ENCODE measurements at places on chromosomes 6 and 20.

GRCh38 chr6:3247255-3248146 is 11.2 kb upstream of the PSMG4 start:
- no peak for DNase-seq

- no peak for DNase-seq
Observed at GRCh38 chr6:47111685-47112084, 69.6 kb upstream of the ADGRF1 start.

- DNase-seq = no peak
Observed at GRCh38 chr20:25397096-25397495, 6.5 kb upstream of the ABHD12 start.

- no peak for DNase-seq
Observed at GRCh38 chr6:98287876-98288275, 546.5 kb upstream of the POU3F2 start.

- DNase-seq = no peak
Observed at GRCh38 chr6:107418118-107418517, 41.2 kb downstream of the PDSS2 start.

DNA sequence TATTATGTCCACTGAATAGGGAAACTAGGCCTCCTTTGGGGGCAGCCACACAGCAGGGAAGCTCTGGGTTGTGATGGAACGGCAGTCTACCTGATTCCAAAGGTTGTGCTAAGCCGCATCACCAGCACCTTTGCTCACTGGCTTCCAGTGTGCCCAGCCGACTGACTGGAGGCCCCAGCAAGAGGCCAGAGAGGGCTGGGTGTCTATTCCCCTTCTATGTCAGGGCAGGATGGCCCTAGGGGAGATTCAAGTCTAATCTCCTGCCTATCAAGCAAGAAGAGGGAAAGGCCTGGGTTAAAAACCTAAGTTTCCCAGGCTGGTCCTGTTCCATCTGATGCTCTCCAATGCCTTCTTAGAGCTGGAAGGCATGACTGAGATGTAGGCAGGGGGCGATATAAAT is 53.6 kb downstream of the JPH2 start:
- DNase-seq = no peak

DNA sequence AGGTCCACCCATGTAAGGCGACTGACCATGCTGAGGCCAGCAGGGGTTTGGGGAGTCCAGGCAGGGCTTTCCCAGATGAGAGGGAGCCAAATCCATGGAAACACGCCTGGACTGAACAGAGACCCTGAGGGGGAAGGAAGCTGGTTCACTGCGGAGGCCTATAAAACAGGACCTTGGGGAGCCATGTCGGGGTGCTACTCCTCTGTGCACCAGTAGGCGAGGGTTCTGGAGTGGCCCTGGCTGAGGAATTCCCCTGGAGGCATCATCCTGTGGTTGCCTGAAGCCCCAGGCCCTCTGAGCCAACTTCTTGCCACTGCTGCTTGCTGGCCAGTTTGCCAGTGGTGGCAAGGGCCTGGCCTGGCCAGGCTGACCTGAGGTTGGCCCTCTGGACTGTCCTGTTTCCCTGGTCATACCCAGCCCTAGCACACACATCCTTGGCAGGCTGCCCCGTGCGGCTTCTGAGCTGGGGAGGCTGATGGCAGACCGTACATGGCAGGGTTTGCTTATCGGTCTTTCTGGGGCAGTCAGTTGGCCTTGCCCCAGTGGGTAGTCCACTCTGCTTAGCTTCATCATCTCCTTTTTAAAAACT is 2.2 kb upstream of the LRRN4 start:
- no peak for DNase-seq

DNA sequence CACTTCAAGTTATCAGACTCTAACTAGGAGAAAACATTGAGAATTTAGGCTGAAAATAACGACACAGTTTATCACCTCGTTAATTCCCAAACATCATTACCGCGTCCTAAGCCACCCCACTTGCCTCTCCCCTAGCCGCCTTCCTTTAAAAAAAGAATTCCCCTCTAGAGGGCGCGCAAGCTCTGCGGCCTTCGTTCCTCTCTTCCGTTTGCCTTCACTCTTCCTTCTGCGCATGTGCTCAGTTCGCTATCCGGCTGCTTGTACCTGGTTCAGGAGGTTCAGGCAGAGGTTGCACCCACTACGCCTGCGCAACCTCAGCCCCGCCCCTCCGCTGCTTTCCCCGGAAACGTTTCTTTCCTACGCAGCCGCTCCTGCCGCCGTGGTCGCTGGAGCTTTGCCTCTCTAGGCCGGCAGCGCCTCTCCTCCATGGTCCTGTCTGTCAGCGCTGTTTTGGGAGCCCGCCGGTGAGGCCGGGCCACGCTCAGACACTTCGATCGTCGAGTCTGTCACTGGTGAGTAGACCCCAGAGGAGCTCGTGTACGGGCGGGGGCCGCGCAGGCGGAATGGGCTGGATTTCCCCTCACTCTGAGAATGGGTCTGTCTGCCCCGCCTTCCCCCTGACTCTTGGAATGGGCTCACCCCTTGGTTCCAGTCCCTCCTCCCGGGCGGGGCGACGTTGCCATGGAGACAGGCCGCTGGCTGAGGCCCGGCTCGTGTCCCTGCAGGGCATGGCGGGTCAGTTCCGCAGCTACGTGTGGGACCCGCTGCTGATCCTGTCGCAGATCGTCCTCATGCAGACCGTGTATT is at the start of gene SYS1:
TSS of gene SYS1 (plus strand) at position 353 of the 807 bp plus-strand sequence. CDS start at position 729, 376 bp downstream.
- peak; percentile 98 for DNase-seq

DNA sequence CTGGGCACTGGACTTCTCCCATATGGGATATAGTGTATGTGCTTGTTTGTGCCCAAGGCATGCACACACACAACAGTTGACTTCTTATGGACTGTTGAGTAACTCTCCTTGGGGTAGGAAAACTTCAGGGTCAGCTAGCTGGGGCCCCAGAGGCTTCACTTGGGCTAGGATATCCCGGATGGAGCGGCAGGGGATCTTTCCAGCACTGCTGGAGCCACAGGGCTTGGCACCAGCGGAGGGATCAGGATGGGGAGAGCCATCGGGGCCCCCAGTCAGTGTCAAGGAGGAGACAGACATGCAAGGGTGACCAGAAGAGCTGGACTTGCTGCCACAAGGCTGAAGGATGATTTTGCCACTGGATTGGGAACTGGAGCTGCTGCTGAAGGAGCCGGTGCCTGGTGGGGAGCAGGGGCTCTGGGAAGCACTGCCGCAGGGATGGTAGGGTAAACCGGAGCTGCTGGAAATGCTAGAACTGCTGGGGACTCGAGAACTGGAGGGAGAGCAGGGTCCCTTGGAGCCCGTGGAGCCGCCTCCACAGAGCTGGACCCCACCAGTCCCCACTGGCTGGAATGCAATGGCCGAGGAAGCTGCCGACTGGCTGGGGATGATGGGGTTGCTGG is 1.5 kb downstream of the PSORS1C1 start:
- no peak for DNase-seq

DNA sequence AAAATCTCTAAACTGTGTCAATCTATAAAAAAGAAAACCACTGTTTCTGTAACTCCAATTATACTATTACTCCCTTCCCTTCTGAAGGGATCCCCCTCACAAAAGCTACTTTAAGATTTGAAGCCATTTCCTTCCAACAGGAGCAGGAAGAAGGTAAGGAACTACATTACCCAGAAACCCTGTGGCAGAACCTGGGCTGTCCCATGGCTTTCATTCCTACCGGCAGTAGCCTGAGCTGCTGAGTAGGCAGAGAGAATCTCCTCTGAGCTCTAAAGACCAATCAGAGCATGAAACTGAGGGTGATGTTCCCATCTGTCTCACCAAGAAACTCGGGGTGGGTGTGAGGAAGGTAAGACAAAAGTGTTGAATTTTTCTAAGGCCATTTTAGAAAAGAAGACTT is 108.0 kb upstream of the LRFN2 start:
- DNase-seq = no peak

DNA sequence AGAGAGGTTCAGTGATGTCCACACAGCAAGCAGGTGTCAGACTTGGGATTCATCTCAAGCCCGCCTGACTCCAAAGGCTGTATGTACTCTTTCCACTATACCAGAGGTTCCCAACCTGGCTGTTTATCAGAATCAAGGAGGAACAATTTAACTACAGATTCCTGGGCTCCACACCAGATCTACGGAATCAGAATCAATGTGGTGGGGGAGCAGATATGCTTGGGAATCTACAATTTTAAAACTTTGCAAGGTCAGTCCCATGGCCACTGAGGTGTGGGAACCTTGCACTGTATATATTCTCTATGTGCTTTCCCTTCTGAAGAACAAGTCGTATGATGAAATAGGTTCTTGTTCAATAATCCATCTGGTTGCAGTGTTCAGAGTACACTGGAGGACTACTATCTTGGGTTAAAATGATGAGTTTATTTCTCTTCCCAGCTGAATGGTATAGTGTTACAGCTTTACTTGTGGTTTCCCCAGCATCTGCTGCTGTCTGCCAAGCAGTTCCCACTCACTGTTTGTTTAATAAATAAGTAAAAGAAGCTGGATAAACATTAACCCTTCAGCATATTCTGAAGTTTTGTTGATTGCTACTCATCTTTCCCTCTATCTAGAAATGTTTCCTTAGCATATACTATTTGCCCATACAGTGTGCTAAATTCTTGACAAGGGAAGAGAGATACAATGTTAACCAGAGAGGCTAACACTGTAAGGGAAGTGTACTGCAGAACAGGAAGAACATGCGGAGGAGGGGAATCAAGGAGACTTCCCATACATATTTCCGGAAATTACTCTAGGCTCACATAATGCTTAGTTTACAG is 9.9 kb downstream of the TTI1 start:
- no peak for DNase-seq

GRCh38 chr6:23036406-23036983 is 467.1 kb downstream of the HDGFL1 start:
- DNase-seq = no peak

DNA sequence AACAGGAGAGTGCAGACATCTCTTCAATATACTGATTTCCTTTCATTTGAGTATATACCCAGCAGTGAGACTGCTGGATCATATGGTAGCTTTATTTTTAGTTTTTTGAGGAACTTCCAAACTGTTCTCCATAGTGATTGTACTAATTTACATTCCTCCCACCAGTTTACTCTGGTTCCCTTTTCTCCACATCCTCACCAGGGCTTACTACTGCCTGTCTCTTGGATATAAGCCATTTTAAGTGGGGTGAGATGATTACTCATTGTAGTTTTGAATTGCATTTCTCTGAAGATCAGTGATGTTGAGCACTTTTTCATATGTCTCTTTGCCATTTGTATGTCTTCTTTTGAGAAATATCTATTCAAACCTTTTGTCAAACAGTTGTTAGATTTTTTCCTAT is 64.9 kb upstream of the HMGCLL1 start:
- DNase-seq = no peak

- DNase-seq = no peak
Observed at GRCh38 chr6:154638369-154638768, 94.8 kb upstream of the SCAF8 start.

GRCh38 chr20:13458860-13459451 is 179.8 kb downstream of the TASP1 start:
- no peak for DNase-seq

- DNase-seq = no peak
Observed at GRCh38 chr6:41557335-41557734, 11.2 kb downstream of the FOXP4 start.

GRCh38 chr6:96542702-96543101 is 20.2 kb upstream of the FHL5 start:
- DNase-seq = no peak

DNA sequence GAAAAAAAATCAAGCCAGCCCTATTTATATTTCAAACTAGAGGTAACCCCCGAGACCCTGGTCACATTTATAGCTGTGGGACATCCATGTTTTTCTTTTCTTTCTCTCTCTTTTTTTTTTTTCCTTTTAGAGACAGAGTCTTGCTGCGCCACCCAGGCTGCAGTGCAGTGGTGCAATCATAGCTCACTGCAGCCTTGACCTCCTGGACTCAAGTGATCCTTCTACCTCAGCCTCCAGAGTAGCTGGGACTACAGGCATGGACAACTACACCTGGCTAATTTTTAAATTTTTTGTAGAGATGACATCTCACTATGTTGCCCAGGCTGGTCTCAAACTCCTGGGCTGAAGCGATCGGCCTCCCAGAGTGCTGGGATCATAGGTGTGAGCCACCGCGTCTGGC is 12.1 kb downstream of the MAVS start:
- no peak for DNase-seq

- no peak for DNase-seq
Observed at GRCh38 chr6:142372348-142372747, 70.5 kb downstream of the ADGRG6 start.

DNA sequence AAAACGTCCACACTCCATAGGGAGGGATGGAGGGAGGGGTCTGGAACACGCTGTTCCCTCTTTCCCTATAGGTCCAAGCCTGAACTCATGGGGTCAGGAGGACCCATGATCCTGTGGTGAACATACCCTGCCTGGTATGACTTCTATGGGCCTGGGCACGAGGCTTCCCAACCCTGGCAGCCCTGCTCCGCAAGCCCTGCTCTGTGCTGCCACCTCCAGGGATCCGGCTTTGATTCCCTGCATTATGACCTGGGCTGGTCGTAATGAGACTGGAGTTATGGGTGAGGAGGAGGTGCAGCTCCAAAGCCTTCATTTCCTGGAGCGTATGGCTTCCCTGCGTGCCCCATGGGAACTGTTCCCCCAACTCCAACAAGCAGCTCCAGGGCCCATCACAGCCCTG is 54.9 kb downstream of the CDH22 start:
- no peak for DNase-seq

DNA sequence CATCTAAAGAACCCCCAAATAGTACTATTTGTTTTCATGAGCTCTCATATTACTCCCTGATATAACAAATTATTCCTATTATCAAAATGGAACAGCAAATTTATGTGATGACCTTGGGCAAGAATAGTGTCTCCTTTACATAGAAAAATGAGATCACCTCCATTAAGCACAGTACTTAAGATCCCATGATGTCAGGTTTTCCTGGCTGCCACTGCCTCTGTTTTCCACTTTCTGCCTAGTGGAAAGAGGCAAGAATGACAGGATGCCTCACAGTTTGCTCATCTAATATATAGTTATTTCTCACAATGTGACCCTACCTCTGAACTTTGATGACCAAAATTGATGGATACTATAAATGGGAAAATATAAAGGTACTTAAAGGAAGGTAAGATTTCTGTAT is 260.1 kb upstream of the SGK1 start:
- DNase-seq = no peak

GRCh38 chr20:38790200-38791053 is 15.1 kb upstream of the PPP1R16B start:
- no peak for DNase-seq

- peak; percentile 60 for DNase-seq
Observed at GRCh38 chr6:3251462-3252314, 7.1 kb upstream of the PSMG4 start.
